Stimulated activated CD8-positive, alpha-beta memory T cell treated with anti-CD3 and anti-CD28 coated beads, Interleukin-4, amount 100 ng/mL, for 1 hour (primary cell): ENCODE measurements at places on chromosomes 2 and 18.

GRCh38 chr2:122670897-122671296 lies 915.4 kb downstream of the TSN start:
- no peak for DNase-seq

DNA sequence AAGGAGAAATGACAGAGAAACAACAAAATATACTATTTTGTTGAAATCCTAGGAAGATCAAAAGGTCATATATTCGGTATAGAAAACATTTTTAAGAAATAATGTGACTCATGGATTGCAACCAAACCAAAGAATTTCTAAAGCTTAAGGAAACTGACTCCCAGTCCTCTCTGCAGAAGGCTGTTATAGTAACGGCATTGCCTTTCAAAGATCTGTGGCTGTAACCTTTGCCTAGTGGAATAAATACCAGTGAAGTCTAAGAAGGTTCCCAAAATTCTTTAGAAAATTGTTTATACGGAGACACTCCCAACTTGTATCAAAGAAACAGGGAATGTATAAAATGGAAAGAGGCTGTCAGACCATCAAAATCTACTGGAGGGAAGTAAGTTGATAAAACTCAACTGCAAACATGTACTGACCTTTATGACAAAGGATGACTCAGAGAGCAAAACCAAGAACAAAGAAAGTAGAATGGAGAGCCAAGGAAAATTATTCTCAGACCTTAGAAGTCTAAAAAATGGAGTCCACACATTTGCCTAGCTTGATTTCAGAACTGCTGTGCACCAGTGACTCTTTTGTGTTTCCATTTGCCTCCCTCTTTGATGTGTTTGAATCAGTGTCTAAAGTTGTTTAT lies 48.6 kb upstream of the FSIP2 start:
- DNase-seq = no peak

DNA sequence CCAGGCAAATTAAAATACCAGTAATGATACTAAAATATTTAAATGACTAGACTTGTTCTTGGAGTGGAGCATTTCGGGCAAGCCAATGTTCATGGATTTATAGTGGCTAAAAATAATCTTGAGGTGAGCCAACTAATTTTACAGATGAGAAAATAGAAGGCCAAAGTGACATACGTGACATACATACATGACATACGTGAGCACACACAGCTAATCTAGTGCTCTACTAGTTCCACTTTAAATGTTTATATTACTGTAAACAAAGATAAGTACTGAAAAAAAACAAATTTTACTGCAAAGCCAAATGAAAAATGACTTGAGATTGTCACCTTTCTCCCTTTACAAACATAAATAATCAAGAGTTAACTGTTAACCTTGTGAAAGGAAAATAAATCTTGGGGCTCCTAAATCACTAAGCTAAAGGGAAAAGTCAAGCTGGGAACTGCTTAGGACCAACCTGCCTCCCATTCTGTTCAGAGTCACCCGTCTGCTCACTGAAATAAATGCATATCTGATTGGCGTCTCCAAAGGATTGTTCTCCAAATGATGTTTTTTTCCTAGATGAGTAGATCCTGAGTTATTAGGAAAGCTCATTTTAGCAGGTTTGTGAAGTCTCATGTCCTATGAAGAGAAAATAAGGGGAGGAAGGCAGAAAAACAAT lies 96.7 kb downstream of the PMS1 start:
- no peak for DNase-seq

GRCh38 chr2:25454824-25455611 lies 113.3 kb upstream of the DNMT3A start:
- no peak for DNase-seq

DNA sequence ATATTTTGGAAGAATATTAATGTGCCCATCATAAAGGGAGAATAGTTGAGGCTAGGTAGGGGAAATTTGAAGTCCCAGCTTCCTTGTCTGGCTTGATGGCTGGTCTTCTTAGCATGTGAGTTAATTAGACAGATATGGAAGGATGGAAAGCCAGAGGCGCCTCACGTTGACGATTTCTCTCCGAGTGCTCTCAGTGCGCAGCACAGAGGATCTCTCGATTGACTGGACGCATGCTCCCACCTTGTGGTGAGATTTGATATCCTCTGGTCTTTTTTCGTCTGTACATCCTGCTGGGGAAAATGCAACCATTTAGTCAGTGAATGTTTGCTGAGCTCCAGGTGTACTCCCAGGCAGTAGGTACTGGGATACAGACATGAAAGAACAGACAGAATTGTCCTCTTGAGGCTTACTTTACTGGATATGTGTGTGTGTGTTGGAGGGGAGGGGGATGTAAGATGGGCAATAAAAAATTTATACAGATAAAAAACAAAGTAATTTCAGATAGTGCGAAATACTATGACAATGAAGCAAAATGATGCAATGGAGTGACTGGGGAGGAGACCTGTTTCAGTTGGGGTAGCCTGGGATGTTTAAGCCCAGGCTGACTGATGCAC lies 66.9 kb upstream of the ZNG1B start:
- peak; percentile 16 for DNase-seq

GRCh38 chr2:24021122-24021998 lies 11.5 kb downstream of the MFSD2B start:
- no peak for DNase-seq

DNA sequence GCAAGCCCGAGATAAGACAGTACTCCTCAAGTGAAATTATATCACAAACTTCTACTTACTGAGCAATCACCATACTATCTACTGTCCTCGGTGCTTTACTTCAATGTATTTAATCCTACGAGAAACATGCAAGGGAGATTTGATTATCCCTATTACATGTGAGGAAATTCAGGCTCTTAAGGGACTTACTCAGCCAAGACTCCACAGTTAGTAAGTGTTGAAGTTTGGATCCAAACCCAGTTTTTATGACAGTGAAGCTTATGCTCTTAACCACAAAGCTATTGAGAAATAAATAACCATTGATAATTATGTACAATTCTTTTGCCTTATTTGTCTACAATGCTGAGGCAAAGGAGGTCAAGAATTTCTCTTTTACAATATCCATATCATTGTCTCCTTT lies 672.9 kb upstream of the ACVR2A start:
- DNase-seq = no peak

DNA sequence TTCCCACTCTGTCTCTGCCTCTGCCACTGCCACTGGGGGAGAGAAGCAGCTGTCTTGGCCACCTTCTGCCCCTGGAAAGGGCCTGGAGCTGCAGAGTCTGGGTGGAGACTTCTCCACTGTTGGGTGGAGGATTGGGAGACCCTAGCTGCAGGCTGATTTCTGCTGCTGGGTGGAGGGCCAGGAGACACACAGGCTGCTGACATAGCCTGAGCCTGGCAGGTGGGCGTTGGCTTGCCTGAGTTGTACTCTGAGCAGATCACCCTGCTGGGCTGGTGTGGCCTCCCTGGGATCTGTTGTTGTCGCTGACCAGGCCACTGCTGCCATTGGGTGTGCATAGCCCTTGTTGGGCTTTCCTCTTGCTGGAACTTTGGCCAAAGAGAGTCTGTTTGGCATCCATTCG lies 64.3 kb downstream of the ARHGEF4 start:
- no peak for DNase-seq

DNA sequence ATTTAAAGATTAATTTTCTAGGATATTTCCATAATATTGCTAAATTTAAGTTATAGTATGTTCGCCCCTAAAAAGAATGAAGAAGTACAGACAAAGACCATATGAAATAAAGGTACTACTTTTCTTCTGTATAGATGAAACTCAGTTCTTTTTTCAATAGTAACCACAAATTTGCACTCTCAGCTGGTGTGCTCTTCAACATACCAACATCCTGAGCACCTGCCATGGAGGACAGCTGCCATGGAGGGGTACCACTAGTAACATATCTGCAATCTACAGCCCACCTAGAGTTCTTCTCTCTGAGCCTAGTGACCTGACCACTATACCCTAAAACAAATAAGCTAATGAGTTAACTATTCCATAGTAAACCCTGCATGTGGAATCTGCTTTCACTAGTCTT lies 36.8 kb upstream of the ERCC3 start:
- no peak for DNase-seq
